ENCODE measurements at places on chromosomes 7 and 10.

GRCh38 chr10:61984803-61985418 is 83.4 kb downstream of the ARID5B start:
- DNase-seq: no peak

DNA sequence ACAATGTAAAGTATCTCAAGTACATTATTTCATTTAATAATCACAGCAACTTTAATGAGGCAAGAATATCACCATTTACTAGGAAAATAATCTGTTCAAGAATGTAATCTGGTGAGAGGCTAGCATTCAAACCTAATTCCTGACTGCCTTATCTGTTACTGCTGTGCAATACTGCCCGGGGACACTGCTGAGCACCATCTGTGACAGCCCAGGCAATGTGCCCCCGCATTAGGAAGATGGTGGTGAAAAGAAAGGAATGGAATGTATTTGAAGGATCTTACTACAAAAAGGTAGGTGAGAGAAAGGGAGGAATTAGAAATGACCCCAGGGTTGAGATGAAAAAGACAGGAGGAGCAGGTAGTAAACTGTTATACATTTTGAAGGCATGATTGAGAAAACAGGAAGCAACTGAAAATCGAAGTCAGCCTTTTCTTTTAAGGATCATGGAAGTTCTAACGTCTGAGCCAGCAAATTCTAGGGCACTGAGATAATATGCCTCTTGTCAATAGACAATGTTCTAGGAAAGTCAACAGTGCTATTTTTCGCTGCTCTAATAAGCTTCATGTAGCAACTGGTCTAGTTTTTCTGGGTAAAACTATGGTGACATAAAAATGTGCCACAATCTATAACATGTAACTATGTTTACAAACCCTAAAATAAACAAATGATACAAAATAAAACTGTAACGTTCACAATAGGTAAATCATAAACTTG is 90.4 kb downstream of the ETV1 start:
- no peak for DNase-seq

DNA sequence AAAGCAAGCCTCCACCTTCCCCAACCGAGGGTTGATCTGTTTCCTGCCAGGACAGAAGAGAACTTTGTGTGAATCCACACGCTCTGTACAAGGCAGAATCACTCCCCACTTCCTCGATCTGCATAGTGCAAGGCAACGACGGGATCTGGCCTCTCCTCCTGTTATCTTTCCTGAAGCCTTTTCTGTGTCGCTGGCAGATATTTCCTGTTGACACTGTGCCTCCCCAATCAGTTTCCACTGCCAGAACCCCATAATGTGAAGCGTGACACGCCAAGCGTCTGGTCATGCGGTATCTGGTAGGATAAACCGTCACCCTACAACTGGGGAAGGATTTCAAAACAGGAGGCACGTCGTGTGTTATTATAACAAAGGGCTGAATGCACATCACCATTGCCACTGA is 57.2 kb downstream of the FAM171A1 start:
- DNase-seq: no peak

- no peak for DNase-seq
These were observed 393.7 kb upstream of the LRGUK start for GRCh38 chr7:133733401-133733800.
